ENCODE measurements at places on chromosomes 2 and 18.

DNA sequence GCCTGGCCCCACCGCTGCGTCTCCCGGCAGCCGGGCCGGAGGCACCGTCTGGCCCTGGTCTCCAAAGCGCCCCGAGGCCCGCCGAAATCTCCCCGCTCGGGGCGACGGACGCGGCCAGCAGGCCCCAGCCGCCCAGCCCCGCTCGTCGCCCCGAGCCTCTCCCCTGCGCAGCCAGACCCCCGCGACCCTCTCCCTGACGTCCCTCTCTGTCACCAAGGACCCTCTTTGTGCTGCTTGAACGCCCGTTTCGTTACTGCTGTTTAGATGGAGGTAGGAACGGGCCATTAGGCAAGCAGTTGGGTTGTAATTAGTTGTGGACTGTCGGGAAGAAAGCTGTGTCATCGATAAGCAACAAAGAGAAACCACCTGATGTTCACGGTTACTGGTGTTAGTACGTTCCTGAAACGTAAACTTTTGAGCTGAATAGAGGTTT is 686 bp downstream of the UBXN4 start:
- peak; percentile 43 for DNase-seq

- no peak for DNase-seq
These were observed 7.1 kb downstream of the VPS54 start for GRCh38 chr2:64012115-64012514.

GRCh38 chr2:1910592-1911246 is 166.4 kb upstream of the PXDN start:
- no peak for DNase-seq

GRCh38 chr2:46461709-46462171 is 17.6 kb upstream of the TMEM247 start:
- DNase-seq = no peak

GRCh38 chr2:169808221-169808620 is 9.6 kb downstream of the SSB start:
- DNase-seq = no peak

- no peak for DNase-seq
These were observed 55.2 kb downstream of the STK39 start for GRCh38 chr2:168191955-168192785.

- no peak for DNase-seq
These were observed 1.9 kb downstream of the TLX2 start for GRCh38 chr2:74515981-74516633.

GRCh38 chr2:177201919-177202346 is 10.7 kb upstream of the HNRNPA3 start:
- no peak for DNase-seq

DNA sequence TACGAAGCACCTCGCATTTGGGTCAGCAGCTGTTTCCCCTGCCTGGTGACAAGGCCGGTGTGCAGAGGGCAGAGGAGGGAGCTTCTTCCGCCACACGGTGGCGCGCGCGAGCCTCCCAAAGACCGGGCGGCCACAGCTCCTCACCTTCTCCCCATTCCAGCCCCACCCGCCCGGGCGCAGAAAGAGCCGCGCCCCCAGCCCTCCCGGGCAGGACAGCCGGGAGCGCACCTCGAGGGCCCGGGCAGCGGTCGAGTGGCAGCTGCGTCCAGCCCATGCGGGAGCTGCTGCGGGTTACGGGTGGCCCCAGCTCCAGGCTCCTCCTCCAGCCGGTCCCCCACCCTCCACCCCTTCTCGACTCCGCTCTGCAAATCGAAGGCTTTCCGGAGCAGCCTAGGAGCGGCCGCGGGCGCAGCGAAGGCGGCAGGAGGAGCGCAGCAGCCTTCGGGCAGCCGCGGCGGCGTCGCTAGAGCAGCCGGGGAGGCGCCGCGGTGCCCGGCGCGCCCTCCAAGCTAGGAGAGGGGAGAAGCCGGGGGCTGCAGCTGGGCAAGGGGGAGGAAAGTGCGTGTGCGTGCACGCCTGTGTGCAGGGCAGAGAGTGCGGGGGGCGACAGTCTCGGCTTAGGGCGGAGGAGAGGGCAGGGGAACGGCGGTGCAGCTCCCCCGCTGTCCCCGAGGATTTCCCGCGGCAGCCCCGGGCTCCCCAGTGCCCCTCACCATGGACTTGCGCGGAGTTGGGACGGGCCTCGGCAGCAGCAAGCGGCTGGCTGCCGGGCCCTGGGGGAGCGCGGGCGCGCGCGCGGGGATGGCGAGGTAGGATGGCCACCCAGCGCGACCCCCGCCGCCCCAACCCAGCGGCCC is at the start of gene CCDC85A:
CCDC85A (plus strand) TSS at position 348 of the 857 bp plus-strand sequence. CDS start 635 bp downstream, outside the sequence.
- peak; percentile 86 for DNase-seq

GRCh38 chr2:117738991-117739839 is 75.3 kb upstream of the DDX18 start:
- DNase-seq = no peak

GRCh38 chr2:150981826-150982225 is 279.8 kb downstream of the RBM43 start:
- no peak for DNase-seq

DNA sequence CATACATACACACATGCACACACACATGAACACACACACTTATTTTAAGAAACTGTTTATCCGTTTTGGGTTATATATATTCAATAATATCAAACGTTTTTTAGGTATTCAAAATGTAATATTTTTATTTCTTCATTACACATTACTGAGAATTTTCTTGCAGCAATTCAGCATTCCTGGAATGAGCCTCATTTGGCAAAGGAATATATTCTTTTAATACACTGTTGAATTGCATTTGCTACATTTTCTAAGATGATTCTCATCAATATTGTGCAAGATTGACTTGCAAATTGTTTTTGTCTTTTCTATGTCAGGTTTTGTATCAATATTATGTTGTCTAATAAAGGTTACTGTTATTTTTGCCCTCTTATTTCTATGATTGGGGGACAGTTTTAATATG is 276.1 kb upstream of the CYP26B1 start:
- no peak for DNase-seq

- DNase-seq = peak; percentile 65
These were observed 178.6 kb downstream of the ZBTB7C start for GRCh38 chr18:48230467-48231113.

GRCh38 chr2:121599963-121600651 is 49.2 kb downstream of the CLASP1 start:
- DNase-seq = no peak

DNA sequence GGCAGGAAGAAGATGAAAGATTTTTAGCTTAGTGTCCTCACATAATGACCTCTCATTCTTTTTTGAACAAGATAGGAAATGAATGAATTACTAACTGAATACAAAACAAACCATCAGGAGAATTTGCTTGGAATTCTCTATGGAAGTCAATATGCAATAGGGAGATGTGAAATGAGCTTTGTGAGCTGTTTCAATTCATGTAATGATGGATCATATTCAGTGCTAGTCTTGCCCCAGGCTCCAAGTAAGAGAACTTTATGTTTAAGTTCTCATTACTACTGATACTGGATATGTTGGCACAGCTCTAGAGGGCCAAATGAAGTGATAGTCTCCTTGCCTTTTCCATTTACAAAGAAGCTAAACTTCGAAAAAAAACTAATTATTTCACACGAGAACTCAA is 29.2 kb downstream of the MYOM1 start:
- no peak for DNase-seq

DNA sequence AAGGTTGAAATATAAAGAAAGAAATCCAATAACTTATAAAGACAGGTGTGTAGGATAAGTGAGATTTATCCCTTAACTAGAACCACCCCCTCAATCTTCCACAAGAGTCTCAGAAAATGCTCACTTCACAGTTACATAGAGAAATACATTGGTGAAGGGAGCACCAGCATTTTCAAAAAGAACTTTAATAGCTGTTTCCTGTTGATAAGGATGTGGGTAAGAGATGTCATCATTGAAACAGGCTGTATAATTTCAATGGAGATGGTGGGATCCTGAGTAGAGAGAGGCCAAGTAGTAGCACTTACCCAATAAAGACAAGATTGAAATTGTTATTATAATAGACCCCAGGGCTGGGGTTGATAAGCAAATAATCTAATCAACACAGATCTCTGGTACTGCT is 162.2 kb upstream of the TACR1 start:
- DNase-seq = no peak

DNA sequence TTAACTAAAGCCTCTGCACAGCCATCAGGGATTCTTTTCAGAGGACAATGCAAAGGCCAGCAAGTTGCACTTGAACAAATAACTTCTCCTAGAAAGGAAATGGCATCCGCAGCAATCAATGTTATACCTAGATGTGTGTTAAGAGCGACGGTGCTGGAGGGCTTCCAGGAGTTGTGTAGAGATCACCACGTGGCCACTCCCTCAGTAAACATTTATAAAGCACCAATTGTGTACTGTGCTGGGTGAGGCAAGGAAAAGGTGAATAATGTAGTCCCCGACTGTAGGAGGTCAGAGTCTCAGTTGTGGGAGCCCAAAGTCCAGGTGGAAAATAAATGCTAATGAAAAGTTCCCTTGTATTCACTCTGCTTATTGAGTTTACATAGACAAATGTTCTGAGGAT is 135.0 kb downstream of the ALK start:
- DNase-seq = no peak

DNA sequence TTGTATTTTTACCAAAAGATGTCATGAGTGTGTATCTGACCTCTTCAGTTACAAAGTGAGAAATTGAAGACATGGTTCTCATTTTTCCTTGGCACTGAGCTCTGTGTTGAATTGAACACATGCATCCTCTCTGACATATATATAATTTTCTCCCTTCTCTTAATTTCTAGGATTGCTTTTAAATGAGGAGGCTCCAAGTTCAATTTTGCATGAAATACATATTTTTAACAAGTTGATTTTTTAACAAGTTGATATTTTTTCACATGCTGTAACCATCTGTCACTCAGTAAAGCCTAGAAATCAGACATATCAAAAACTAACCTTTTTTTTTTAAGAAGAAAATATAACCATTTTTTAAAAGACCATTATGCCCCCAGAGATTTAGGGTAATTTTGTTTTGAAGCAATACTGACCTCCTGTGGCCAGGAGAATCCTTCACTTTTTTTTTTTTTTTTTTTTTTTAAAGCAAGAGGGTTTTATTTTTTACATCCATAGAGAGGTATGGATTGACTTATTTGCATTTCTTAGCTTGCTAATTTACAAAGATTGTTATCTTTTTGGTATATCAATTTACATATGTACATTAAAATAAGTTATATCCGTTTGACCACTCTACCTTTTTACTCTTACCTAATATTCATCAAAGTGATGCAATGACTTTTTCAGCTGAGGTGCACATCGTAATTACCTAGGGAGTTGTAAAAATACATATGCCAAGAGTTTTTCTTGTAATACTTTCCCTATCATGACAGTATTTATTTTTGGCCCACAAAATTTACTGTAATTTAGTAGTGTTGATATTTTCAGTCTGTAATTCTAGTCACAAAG is 161.8 kb downstream of the SOCS6 start:
- DNase-seq = no peak

GRCh38 chr2:23023722-23024121 is 361.3 kb upstream of the KLHL29 start:
- DNase-seq = no peak

GRCh38 chr2:73917696-73918207 is 8.9 kb upstream of the DGUOK start:
- DNase-seq = no peak

DNA sequence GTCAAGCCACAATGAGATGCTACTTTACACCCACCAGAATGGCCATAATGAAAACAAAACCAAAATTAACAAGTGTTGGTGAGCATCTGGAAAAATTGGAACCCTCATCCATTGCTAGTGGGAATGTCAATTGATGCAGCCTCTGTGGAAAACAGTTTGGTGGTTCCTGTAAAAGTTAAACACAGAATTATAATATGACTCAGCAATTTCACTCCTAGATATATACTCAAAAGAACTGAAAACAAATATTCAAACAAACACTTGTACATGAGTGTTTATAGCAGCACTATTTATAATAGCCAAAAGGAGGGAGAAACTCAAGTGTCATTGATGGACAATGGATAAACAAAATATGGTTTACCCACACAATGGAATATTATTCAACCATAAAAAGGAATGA is 43.0 kb downstream of the INO80C start:
- DNase-seq = no peak

GRCh38 chr2:142495141-142495540 is 364.3 kb upstream of the LRP1B start:
- DNase-seq = no peak

DNA sequence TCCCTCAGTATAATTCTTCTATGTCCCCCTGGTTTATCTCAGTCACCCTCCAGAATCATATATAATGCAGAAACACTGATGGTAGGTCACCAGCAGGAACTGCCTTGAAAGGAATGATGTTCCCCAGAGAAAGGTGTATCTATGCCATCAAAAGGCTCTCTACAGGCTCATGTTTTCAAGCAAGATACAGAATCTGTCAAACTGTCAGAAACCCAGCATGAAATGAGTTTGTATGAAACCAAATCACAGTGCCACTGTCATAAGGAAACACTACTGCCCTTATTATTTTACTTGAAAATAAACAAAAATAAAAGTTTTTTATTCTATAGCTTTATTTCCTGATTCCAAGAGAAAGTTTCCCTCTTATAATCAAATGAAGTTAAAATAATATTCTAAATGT is 1064.5 kb upstream of the DDX18 start:
- no peak for DNase-seq

GRCh38 chr2:71417300-71418202 is 35.8 kb upstream of the DYSF start:
- DNase-seq = no peak

GRCh38 chr2:28442328-28442727 is 49.7 kb downstream of the FOSL2 start:
- no peak for DNase-seq

- DNase-seq = no peak
These were observed 145.0 kb upstream of the PELI1 start for GRCh38 chr2:64289251-64289650.

GRCh38 chr2:160513120-160513519 is 19.5 kb upstream of the RBMS1 start:
- DNase-seq = no peak
